ENCODE measurements at places on chromosomes 3 and 15.
A peak's percentile ranks its signal among the peaks of the same experiment; 100 is the strongest.

- no peak for DNase-seq
Observed at GRCh38 chr3:123949641-123950040, 11.4 kb downstream of the CCDC14 start.

GRCh38 chr15:87929841-87930240, 326.7 kb downstream of the NTRK3 start:
- DNase-seq = no peak

DNA sequence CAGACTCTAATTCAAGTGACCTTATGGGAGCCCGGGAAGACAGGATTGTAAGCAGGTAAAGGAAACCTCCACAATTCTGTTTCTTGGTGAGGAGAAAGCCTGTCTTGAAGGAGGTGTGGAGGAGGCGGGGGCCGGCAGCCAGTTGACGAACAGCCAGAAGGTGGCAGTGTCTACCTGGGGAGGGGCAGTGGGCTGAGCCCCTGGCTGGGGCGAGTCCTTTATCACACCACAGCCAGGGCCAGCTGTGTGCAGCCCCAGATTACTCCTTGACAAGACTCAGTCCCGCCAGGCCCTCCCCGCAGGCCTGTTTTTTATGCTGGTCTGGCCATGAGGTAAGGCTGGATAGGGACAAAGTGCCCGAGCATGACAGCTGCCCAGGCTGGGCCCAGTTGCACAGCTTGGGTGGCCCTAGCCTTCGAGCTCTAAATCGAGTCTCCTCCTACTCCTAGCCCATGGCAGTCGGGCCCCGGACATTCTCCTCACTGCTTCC, 40.9 kb upstream of the IDH2 start:
- peak; percentile 52 for DNase-seq

- DNase-seq = no peak
Observed at GRCh38 chr3:10319251-10319650, 1.7 kb downstream of the SEC13 start.

DNA sequence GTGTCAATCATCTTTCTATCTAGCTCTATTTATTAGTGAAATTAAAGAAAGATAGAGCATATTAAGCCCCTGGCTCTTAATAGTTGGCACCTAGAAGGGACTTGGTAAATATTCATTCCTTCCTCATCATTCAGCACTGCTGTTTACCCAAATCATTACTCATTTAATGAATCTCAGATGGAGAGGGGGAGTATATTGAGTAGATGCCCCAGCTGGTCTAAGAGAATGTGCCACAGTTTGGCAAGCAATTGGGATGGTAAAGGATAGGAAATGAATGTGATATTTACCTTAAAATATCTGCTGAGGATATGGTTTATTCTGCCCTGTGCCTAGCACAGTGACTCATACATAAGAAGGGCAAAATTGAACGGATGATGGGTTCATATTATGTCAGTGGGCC, 6.0 kb downstream of the IL1RAP start:
- DNase-seq = no peak

DNA sequence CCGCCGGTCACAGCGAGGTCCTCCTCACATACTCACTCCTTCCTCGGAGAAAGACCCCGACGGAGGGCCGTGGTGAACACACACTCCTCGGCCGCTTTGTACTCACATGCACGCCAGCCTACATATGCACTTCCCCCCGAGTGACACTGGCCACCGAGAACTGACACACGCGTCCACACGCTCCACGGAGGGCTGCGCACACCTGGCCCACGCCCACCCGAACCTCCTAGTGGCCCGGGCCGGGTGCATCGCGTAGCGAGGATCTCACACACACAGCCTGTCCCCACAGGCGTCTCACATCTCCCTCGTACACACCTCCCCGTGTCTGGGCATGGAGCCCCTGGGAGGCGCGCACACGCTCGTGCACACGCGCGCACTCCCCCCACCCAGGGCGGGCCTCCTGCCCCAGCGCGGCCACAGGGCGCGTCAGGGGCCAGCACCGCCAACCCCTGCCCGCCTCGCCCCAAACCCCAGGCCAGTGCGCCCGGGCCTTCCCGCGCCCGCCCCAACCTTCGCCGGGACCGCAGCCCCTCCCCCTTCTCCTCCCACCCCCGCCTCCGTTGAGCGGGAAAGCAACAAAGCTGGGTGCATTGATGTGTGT, 411 bp upstream of the C3orf70 start:
- peak; percentile 48 for DNase-seq

GRCh38 chr15:77696871-77697270, 64.2 kb upstream of the LINGO1 start:
- no peak for DNase-seq

DNA sequence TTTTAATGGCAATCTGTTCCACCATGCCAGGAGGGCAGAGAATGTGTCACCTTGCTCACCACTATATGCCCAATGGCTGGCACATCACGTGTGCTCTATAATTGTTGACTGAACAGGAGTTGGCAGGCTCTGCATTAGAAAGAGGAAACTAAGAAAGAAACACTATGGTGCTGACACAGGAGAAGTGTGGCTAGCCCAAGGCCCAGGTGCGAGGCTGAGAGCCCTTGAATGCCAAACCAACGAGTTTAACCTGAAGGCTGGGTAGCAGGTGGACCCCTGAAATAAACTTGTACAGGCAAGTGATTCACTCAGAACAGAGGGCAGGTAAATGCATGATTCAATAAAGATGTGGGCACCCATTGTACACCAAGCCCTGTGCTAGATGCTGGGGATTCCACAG, 2.4 kb downstream of the CHCHD4 start:
- DNase-seq = no peak

Data from NCI-H345 (cell line).